Lower lobe of right lung (tissue), 2 donors: ENCODE measurements at places on chromosomes 4 and X. TPM values are rescaled to one million over a fixed set of nuclear protein-coding genes. Genes with fewer than 3 reads are reported as not detected.

PDLIM3 gene
- total RNA-seq: 18.4 TPM

SPATA4 gene
- total RNA-seq: 1.2 TPM

ADH6 gene
- 0.50 TPM for total RNA-seq

SMIM43 gene
- total RNA-seq: 0.18 TPM

FANCB gene
- total RNA-seq: 1.5 TPM

PCSK1N gene
- 3.0 TPM for total RNA-seq

GRCh38 chrX:38943120-38943519 lies 141.9 kb downstream of the MID1IP1 start:
- DNase-seq: no peak

DNA sequence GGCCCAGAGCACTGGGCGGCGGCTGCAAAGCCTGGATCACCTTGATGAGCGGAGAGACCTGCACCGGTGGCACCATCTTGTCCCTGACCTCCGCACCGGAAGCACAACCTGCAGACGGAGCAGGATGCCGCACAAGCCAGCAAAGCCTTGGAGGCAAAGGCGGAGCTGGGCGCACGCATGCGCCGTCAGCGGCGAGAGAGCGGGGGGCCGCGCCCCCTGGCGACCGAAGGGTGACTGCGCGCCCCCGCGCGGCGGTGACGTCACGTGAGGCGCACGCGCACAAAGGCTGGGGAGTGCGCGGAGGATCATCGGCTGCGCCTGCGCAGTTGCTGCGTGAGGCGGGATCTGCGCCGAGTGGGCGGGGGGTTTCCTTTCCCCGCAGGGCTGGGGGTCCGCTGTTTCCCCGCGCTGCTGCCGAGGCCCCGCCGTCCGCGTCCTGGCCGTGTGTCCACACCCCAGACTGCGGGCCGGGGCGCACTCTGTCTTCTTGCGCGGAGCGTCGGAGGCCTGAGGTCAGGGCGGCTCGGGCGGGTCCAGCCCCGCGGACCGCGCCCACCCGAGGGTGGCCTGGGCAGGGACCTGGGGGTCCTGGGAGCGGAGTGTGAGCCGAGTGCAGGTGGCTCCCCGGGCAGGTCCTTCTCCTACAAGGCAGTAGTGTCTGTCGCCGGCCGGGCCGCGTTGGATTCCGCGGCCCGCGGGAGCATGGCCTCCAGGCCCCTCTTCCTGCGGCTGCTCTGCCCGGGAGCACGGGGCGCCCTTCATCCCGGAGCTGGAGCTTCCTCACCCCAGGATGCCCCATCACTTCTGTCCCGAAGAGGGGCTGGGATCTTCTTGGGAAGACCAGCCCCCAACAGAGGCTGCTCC lies at the start of the genes ATP5ME and MYL5:
ATP5ME (minus strand) TSS at position 105 of the 864 bp plus-strand sequence; CDS start at position 76, 29 bp downstream.
MYL5 (plus strand) TSS at position 371 of the 864 bp plus-strand sequence. CDS start 3,485 bp downstream, outside the sequence.
- DNase-seq: peak; percentile 99

DNA sequence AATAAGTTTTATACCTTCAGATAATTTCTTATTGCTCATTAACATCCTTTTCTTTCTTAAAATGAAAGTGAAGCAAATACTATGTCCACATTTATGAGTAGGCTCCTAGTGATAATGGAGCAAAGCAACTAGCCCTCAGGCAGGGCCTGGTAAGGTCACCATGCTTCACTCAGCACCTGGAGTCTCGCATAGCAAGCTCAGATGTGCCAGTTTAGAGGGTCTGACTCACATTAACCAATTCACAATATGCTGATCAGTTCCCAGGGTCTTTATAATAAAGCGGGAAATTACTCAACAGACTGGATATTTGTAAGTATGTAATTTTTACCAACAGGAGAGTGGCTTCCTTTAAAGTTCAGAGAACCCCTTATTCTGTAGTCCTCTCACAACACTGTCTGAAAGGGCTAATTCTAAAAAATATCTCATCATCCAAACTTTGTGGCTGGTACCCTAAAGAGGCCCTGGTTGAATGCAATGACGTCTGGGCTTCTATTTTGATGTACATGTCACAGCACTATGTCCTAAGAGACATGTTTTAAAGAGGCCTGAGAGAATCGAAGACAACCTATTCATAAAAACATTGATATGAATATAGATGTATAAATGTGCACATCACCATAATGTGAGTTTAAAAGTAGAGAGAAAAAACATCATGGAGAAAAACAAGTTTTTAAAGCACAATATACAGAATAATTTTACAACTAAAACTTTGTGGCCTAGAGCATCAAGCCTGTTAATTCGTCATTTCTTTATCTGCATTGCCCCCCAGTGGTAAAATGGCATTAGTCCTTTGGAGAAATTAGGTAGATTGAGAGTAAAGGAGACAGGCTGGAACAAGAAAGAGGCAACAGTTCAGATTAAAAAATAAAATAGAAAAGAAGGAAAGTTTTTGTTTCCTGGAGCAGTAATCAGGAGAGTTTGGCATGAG lies 44.3 kb downstream of the IL21 start:
- DNase-seq: no peak

DNA sequence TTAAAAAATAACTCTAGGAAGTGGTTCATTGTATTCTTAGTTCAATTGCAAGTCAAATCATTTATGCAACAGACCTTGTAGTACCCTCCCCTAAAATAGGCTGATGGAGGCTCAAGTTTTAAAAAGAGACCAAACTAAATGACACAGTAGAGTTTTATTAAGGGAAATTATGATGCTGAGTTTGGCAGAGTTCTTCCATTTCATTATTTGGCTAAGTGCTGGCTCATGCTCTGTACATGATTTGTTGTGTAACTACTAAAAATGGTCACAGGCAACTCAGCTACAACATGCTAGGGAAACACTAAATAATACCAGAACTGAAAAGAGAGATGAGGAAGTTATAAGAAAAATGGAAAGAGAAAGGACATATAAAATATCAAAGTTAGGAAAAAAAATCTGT lies 96.1 kb upstream of the TFDP3 start:
- no peak for DNase-seq

DNA sequence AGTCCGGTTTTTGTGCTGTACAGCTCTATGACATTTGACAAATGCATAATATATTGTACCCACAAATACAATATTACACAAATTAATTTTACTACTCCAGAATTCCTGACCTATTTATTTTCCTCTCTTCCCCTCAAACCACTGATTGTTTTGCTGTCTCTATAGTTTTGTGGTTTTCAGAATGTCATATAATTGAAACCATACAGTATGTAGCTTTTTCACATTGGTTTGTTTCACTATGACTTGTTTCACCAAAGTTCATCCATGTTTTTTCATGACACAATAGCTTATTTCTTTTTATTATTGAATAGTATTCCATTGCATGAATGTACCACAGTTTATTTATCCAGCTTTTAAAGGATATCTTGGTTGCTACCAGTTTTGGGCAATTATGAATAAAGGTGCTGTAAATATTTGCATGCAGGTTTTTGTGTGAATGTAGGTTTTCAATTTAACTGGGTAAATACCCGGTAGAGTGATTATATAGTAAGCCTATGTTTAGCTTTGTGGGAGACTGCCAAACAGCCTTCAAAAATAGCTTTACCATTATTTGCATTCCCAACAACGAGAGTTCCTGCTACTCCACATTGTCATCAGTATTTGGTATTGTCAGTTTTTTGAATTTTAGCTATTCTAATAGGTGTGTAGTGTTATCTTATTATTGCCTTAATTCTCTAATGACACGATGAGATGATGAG lies 25.9 kb downstream of the RNF175 start:
- DNase-seq: no peak

- no peak for DNase-seq
Measured at GRCh38 chr4:32032136-32032672, 1312.0 kb downstream of the PCDH7 start.

DNA sequence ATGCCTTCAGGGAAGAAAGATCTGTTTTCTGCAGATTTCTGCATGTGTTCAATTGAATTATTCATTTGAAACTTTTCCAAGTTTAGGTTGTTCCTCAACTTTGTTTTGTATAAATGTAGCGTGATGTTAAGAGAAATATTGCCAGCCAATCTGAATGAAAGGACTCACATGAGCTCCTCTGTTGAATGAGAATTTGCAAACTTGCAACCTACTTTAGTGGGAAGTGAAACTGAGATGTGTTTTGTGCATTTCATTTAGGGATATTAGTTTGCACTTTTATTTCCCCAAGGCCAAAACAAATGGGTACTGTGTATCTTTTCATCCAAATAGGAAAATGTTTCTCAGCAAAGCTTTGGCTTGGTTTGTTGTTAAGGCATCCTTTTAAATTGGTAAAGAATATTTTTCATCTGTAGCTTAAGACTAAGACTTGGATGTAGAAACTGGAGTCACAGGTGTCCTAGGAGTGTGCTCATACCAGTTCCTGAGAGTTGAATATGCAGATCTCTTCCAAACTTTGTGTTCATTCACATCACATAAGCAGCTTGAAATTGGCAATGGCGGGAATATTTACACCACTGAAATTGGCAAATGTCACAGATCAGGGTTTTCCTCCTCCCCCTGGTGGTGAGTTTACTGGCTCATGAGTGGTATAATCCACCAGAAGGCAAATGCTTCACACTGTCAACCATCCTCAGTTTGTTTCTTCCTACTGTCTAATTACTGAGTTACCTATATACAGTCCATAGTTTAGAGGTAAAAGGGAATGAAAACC lies 193.6 kb upstream of the BANK1 start:
- no peak for DNase-seq

- no peak for DNase-seq
Measured at GRCh38 chrX:1528884-1529203, 8.1 kb downstream of the P2RY8 start.

GRCh38 chrX:154603438-154604430 lies 15.3 kb downstream of the CTAG1B start:
- DNase-seq: no peak

DNA sequence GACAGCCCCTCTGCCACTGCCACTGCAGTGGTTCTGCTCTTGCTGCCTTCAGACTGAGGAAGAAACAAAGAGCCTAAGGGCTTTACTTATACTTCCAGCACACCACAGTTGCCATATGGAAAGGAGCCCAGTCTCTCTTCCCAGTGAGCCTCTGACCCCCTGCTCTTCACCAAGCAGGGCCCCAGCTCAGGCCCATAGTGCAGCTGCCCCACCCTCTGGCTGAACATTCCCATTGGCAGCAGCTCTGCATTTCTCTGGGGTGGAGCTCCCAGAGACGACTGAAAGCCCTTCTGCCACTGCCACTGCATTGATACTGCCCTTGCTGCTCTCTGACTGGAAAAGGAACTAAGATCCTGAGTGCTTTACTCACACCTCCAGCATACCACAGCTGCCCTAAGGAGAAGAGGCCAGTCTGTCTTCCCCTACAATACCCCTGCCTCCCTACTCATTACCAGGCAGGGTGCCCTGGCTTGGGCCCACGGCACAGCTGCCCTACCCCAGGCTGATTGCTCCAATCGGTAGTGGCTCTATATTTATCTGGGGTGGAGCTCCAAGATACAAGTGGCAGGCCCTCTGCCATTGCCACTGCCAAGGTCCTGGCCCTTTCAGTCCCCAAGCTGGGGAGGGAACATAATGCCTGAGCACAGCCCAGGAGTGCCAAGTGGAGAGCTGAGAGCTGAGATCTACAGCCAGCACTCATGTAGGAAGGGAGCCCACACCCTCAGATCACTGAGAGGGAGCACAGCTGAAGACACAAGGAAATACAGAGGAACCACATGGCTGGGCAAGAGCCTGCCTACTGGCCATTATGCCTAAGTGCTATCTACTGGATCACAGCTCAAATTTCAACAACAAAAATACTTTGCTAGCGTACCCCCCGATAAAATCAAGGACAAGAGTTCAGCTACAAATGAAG lies 36.0 kb downstream of the AWAT2 start:
- no peak for DNase-seq

GRCh38 chrX:97401586-97402136 lies 518.0 kb downstream of the RPA4 start:
- no peak for DNase-seq

DNA sequence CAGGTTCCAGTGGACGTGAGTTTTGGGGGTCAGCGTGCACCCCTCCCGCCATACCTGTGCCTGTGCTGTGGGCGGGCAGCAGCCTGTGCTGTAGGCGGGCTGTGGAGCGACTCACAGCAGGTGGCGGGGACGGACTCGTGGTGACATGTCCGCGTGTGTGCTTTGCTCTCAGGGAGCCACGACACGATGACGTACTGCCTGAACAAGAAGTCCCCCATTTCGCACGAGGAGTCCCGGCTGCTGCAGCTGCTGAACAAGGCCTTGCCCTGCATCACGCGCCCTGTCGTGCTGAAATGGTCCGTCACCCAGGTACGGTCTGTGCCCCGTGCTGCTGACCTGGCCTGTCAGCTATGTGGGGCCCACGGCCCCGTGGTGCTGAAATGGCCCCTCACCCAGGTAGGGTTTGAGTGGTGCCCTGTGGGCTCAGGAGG lies 7.4 kb downstream of the PLCXD1 start:
- peak; percentile 35 for DNase-seq

GRCh38 chr4:139099366-139099982 lies 77.5 kb downstream of the ELF2 start:
- DNase-seq: no peak
